ENCODE measurements at places on chromosomes 16 and 17.

DNA sequence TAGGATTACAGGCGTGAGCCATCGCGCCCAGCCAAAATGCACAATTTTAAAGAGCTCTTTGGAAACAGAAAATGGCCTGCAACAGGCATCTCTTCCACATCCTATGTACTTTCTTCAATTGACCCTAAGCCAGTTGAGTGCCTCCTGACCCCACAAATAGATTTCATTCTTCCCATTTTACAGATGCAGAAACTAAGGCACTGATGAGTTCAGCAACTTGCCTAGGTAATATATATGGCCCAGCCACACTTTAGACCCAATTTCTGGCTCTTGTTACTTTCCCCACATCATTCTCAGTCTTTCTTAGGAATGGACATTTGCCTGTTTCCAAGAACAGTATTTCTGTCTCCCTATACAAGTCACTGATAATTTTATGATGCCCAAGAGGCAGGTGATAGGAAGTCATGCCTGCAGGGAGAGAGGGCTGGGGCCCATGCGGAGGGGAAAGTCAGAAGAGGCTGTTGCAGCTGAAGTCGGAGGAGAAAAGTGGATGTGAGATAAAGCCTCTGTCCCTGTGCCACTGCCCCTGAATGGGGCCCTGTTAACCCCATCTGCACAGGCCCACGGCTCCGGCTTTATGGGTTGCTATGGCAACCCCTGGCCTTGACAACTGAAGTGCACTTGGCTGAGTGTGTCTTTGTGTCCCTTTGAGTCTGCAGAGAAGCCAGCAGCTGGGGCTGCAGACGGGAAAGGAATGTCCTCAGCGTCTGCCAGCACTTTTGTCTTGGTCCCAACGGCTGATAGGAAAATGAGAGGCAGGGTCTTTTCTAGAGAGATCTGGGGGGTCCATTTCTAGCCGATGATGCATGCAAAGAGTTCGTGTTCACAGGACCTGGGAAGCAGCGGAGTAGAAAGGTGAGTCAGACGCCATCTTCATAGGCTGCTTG lies 45.9 kb downstream of the ABAT start:
- peak; percentile 95 for DNase-seq

DNA sequence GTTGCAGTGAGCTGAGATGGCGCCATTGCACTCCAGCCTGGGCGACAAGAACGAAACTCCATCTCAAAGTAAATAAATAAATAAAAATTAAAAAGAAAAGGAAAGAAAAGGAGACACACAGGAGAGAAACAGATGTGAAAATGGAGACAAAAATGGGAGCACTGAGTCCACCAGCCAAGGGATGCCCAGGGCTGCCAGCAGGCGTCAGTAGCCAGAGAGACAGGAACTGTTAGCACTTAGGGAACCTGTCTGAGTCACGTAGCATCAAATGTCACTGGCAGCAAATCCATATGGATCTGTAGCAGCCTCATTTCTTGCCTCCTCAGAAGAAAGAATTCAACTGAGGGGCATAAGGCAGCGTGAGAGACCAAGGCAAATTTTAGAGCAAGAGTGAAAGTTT lies 79.7 kb downstream of the CYLD start:
- DNase-seq: no peak

- DNase-seq: no peak
These were observed 5.0 kb downstream of the FHOD1 start for GRCh38 chr16:67242138-67242730.

GRCh38 chr16:72468582-72468981 lies 296.6 kb upstream of the PMFBP1 start:
- no peak for DNase-seq

- no peak for DNase-seq
These were observed 230.4 kb downstream of the C16orf78 start for GRCh38 chr16:49603956-49604355.

DNA sequence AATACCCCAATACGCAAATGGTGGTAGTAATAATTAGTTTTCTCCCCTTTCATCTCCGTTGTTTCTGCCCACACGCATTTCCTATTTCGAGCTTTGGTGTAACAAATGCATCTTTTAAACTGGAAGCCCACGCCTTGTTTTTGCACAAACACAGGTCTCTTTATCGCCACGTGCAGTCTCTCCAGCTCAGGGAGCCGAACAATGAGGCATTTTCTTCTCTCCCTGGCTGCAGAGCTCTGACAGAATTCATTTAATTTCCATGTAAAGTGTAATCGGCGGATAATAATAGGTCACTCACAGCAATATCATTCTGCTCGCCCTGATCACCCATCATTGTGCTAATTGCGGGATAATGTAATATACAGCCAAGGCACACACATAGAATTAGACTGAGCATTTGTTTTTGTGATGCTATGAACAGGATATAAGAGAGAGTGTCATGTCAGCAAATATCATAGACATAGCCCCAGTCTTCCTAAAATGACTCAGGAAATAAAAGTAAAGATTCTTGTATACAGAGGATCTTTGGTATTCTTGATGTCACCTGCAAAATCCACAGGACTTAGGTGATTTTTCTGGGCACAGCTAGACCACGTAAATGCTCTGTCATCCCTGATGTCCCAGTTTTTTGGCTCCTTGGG lies 452.6 kb upstream of the CDH11 start:
- no peak for DNase-seq

- DNase-seq: no peak
These were observed 236.3 kb upstream of the N4BP1 start for GRCh38 chr16:48846277-48846676.

DNA sequence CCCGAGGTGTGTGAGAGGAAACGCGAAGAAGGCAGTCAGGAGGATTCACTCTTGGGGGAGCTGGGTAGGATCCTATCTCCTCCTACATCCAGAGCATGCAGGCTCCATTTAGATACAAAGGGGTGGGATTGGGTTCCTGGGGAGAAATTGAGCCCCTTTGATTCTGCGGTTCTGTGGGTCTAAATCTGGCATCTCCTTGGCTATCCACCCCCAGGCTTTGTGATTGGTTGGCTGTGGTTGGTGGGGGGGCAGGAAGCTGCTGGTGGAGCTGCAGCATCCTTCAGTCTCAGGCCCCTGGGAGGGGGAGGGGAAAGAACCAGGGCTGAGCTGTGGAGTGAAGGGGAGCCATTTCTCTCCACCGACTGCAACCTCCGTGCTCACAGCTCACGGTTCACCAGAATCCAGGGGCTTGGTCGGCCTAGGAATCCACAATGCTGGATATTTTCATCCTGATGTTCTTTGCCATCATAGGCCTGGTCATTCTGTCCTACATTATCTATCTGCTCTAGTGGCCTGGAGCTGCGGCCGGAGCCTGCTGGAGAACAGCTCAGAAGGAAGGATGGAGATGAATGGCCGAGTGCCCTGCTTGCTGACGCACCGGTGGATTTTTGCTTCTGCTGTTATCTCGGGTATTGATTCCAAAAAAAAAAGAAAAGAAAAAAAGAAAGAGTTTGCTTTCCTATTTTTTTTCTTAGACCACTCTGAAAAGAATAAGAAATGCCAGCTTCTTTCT lies at the start of gene LASP1NB:
TSS of gene LASP1NB (plus strand) at position 352 of the 733 bp plus-strand sequence.
- DNase-seq: no peak

- no peak for DNase-seq
These were observed 84.8 kb upstream of the PLEKHM1 start for GRCh38 chr17:45575126-45575885.

DNA sequence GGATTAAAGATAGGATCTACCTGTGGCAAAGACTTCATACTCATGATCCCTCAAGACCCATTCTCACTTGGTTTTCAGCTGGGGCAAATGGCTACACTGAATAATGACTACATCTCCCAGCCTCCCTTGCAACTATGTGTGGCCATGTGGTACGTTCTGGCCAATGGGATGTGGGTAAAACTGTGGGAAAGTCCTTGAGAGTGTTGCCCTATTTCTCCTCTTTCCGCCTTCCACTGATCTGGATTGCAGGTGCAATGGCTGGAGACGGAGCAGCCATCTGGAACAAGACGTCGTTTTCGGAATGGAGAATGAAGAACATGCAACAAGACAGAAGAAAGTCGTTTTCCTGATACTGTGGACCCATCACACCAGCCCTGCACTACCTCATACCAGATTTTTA lies 48.5 kb downstream of the HAPSTR1 start:
- no peak for DNase-seq

DNA sequence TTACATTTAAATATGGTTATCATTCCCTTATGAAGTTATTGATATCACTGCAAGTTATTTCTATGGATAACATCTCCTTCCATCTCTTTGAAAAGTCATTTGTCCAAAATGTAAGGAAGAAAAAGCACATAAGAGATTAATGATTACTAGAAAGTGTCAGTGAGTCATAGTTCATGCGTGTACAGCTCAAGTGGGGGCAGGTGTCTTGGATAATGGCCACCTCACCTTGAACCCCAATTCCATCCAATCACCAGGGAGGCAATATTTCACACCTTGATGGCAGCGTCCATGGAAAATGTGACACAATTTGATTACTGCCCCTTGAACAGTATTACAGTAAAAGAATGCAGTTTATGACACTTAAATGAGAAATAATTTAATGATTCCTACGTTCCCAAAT lies 358.3 kb upstream of the SOX9 start:
- no peak for DNase-seq

DNA sequence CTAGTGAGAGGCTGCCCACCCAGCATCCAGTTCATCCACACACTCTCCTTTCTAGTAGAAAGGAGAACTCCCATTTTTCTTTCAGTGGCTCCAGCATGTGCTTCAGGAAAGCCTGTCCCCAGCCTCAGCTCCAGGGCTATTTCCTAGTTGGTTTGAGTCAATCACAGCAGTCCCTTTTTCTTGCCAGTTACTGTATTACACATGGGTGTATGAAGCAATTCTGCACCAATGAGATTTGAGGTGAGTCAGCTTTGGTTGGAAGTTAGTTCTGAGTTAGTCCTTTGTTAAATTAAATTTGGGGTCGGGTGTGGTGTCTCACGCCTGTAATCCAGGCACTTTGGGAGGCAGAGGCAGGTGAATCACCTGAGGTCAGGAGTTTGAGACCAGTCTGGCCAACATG lies 24.8 kb downstream of the RAD51D start:
- no peak for DNase-seq

DNA sequence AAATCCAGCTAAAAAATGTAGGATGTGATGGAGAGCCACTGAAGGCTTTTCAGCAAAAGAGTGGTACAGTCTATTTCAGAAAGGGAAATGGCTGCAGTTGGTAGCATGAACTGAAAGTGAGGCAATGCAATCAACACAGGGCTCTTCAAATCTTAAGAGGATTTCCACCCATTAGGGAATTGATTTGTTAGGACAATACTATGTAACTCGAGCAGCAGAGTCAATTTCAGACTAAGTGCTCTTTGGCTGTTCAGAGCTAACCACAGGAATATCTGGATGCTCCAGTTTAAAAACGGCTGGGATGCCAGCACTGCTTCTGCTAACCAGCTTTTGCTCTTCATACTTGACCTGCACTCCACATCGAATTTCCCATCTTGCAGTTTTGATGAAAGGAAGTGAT lies 24.6 kb downstream of the CACNG1 start:
- no peak for DNase-seq

DNA sequence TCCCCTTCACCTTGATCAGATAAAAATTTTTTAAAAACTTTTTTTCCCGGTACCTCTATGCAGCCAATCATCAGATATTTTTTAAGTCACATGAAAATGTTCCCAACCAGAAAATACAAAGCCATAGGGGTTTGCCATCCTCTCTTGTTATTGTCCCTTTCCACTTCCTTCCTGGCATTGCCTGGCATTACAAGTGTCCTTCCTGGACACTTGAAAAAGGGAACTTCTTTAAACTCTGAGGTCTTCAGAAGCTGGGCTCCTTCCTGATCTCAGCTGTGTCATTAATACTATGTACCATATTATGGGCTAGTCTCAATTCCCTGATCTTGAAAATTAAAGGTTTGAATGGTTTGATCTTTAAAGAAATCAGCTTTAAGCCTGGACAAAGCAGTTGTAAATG lies 64.9 kb downstream of the TEX14 start:
- no peak for DNase-seq

DNA sequence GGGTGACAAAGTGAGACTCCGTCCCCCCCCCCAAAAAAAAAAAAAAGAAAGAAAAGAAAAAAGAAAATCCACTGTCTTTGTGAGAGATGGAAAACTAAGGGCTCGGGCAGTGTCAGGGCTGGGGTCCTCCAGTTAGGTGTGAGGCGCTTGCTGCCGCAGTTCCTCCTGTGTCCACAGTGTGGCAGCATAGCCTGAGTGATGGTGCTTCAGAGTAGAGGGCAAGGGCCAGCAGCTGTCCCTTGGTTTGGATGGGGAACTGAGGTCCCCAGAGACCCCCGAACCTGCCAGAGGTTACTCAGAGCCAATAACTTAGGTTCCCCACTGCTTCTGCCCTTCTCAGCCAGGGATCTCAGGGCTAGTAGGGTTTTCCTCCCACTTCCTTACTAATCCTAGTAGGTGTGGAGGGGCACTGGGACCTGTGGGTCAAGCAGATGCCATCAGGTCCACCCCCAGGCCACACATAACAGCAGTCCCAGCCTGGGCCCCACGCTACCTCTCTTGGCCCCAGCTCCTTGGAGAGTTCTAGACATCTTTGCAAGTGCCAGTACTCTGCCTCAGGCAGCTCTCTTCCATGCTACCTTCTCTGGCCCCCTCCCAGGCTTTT lies 7.9 kb upstream of the LLGL1 start:
- DNase-seq: peak; percentile 20

- DNase-seq: peak; percentile 11
These were observed 19.8 kb upstream of the ADCY7 start for GRCh38 chr16:50246299-50247122.

DNA sequence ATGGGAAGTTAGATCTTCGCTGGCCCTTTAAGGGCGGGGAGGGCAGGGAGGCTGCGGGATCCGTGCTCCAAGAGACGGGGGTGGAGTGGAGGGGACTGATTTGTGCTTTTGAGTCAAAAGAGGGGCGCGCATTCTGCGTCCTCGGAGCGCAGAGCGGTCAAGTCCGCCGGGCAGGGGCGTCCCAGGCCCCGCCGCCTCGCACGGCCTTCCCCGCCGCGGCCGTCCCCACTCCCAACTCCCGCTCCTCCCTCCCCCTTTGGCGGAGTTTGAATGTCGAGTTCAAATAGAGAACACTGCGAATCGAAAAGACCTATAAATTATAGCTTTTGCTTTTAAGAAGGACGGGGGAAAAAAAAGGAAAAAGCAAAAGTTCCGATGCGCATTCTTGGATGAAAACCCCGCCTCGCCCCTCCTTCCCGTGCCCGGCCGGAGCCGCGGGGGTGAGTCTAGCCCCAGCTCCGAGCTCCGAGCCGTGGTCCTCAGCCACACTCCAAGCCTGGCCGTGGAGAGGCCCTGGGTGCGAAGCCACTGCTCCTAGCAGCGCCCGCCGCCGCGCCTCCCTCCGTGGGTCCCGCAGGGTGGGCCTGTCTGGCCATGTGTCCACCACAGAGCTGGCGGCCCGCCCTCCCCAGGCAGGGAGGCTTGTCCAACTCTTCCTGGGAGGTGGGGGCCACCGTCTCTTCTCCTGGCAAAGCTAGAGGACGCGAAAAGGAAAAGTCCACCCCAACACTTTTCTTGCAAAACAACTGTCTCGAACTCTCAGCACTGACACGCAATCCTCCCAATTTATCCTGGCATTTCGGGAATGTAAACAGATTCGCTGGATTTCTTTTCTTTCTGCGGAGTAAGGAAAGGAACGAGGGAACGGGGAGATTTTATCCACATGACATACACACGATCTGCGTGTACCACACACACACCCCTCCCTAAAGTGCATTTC lies 3.6 kb downstream of the CBX8 start:
- no peak for DNase-seq

- no peak for DNase-seq
These were observed 76.8 kb upstream of the CIBAR2 start for GRCh38 chr16:85188822-85189672.

All from NCI-H1417 (cell line).